ENCODE measurements at places on chromosomes 13 and 19.
A peak's percentile ranks its signal among the peaks of the same experiment; 100 is the strongest.

GRCh38 chr13:72448082-72448481 is 279.3 kb downstream of the MZT1 start:
- no peak for DNase-seq

GRCh38 chr13:46539231-46539630 is 13.7 kb upstream of the LRCH1 start:
- no peak for DNase-seq

DNA sequence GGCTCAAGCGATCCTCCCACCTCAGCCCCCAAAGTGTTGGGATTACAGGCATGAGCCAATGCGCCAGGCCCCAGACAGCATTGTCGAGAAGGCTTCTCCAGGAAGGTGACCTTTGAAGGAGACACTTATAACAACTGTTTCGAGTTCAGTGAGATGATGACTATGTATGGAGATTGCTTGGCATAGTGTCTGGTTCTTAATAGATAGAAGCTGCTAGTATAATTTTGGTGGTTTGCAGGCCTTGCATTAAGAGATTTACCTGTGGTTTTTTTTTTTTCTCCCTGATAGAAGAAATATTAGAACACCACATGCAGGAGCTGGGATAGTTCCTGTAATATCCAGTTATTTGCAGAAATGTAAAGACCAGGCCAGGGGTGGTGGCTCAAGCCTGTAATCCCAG is 3.7 kb downstream of the MARCHF2 start:
- no peak for DNase-seq

DNA sequence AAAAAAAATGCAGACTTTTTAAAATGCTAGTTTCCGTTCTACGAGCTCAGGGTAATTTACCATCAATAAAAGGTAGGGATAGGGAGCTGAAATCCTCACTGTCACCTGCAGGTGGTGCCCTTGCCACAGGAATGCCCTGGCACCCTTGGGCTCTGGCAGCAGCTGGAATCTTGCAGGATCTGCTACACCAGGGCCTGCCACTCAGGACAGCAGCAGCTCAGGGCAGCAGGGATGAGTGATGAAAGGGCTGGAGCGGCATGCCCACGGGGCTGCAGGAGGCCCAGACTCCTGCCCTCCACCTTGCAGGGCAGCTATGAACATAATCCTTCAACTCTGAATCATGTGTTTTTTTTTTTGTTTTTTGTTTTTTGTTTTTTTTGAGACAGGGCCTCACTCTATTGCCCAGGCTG is 54.0 kb downstream of the GNG7 start:
- DNase-seq, result peak; percentile 44

GRCh38 chr13:30329009-30329585 is 21.7 kb upstream of the KATNAL1 start:
- DNase-seq, result no peak

- DNase-seq, result no peak
These were observed 115.2 kb downstream of the STK24 start for GRCh38 chr13:98461486-98462240.

GRCh38 chr13:111153977-111154332 is 38.8 kb downstream of the ARHGEF7 start:
- DNase-seq, result no peak
